Fibroblast of skin of left quadriceps (primary cell): ENCODE measurements at places on chromosomes 6 and 20.

DNA sequence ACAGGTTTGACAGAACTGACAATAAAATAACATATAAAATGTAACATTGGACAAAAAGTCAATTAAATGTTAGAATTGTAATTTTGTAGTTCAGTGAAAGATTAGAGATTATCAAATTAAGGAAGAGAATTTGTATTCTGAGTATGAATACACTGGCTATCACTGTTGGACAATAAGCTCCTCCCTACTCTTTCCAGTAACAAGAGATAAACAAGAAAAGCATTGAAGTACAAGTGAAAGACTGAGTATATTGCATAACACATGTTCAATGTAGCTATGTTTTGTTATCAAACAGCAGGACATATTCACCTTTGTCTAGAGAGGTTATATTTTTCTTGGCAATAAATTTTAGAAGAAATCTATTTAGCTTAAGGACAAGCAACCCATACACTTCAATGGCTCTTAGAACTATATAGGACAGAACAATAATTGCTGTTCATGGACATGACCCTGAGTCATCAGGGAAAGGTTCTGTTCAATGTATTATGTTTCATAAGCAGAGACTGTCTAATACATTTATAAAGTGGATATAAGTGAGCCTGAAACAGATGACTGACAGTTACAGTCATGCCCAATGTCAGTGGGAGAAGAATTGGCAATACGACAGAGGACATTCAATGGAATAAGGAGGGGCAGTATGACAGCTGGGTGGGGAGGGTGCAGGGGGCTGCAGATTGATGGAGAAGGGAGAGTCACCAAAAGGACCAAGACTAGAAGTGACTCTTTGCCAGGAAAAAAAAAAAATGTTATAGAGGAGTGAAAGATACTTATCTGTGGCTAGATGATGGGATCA, 520.4 kb downstream of the FRK start:
- DNase-seq: no peak

GRCh38 chr6:93894521-93894920, 475.2 kb upstream of the EPHA7 start:
- DNase-seq: no peak

DNA sequence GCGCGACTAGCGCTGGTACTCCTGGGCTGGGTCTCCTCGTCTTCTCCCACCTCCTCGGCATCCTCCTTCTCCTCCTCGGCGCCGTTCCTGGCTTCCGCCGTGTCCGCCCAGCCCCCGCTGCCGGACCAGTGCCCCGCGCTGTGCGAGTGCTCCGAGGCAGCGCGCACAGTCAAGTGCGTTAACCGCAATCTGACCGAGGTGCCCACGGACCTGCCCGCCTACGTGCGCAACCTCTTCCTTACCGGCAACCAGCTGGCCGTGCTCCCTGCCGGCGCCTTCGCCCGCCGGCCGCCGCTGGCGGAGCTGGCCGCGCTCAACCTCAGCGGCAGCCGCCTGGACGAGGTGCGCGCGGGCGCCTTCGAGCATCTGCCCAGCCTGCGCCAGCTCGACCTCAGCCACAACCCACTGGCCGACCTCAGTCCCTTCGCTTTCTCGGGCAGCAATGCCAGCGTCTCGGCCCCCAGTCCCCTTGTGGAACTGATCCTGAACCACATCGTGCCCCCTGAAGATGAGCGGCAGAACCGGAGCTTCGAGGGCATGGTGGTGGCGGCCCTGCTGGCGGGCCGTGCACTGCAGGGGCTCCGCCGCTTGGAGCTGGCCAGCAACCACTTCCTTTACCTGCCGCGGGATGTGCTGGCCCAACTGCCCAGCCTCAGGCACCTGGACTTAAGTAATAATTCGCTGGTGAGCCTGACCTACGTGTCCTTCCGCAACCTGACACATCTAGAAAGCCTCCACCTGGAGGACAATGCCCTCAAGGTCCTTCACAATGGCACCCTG, 1.6 kb downstream of the TPBG start:
- DNase-seq: no peak

DNA sequence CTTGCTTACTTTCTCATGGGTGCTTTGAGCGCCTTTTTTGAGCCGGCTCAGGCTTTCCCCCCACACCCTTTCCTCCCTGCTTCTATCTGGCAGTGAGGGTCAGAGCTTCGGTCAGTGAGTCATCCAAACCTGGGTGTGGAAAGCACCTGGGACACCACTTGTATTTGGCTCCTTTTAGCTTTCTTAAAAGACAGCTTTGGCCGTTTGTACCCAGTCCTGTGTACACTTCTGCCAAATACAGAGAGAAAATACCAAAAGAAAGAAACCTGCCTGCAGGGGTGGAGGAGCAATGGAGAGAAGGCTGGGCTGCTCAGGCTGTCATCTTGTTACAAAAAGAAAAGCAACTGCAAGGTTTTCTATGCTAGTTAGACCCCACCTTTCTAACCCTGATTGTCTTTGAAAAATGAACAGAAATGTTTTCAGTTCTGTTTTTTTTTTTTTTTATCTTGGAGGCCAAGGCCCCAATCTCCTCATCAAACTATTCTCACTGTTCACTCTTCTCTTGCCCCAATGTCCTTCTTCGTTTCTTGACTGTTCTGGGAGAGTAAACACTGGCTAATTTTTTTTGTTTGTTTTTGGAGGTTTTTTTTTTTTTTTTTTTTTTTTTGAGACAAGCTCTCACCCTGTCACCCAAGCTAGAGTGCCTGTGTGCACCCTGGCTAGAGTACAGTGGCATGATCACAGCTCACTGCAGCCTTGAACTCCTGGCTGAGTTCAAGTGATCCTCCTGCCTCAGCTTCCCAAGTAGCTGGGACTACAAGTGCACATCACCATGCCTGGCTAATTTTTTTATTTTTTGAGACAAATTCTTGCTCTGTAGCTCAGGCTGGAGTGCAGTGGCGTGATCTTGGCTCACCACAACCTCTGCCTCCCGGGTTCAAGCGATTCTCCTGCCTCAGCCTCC, 76.4 kb downstream of the SSR1 start:
- DNase-seq: no peak

- no peak for DNase-seq
These were observed 116.4 kb downstream of the KIF6 start for GRCh38 chr6:39608652-39609345.

DNA sequence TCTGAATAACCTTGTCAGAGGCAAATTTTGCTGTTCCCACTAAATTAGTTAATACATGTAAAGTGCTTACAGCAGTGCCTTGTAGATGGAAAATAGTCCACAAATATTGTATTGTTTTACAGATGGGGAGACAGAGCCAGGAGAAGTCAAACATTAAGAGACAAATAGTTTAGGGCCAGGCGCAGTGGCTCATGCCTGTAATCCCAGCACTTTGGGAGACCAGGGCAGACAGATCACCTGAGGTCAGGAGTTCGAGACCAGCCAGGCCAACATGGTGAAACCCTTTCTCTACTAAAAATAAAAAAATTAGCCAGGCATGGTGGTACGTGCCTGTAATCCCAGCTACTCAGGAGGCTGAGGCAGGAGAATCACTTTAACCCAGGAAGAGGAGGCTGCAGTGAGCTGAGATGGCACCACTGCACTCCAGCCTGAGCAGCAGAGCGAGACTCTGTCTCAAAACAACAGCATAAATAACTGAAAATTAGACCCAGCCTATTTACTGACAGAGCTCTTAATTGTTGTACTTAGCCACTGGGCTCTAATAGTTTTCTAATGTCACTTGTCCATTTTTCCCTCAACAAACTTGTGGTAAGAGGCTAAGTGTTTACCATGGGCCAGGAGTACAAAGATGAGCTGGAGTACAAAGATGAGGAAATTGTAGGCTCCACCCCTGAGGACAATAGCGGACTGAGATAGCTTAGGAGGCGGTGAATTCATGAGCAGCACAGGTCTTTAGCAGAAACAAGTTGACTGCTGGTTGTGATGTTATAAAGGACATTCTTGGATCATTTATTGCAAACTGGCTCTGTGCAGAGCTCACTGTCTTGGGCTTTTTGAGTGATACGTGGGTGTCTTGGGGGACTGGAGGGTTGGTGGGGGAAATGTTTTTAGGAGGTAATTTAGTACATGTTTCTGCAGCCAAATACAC, 6.4 kb downstream of the ZSWIM3 start:
- DNase-seq: no peak

- DNase-seq: no peak
These were observed 77.5 kb downstream of the GINS1 start for GRCh38 chr20:25484911-25485511.

DNA sequence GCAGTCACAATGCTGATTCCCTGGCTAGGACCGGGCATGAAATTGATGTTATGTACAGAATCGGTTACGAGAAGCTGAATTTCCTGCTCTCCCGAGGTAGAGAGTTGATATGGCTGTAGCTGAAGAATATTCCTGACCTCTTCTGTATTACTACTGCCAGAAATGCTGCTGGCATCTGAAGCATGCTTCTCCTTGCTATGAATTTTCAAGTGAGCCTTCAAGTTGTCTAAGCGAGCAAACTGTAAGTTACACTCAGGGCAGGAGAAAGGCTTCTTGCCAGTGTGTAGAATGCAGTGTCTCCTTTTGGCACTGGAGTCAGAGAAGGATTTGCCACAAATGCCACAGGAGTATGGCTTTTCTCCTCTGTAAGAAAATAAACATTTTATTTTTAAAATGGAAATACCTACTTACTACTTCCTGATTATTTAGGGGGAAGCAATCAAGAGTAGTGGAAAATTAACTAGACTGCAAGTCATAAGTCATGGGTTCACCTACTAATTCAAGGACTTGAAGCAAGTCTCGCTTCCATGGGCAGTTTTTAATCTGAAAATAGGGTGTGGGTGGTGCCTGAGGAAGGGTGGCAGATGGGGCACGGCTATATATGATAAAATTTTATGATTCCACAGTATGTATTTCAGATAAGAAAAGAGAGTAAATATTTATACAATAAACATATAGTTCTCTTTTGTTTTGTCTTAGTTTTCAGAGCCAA, 10.8 kb upstream of the MICAL1 start:
- DNase-seq: no peak

DNA sequence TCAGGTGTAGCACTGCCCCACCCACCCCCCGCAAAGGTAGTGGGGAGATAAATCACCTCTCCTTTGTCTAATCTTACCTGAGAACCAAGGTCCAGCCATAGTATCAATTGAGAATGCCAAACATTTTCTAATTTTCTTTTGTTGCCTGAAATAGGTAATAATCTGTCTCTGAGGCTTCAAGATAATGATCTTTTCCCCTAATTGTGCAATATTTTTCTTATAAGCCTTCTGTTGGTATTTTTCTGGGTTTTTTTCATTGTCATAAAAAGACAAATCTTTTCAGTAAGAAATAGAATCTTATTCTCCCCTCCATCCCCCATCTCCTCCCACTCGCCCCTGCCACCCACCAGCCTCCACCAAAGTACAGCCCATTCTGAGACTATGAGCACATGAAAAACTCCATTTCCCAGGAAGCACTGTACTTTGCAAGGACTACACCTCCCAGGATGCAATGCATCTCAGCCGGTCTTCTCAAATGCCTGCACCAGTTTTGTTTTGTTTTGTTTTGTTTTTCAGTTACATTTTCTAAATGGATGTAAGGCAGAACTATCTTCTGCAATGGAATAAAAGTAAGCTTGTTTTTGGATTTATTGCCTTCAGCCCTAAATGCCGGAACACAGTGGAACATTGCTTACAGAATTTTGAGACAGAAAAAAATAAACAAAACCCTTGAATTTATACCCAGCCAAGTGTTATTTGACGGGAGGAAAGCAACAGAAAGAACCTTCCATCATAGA, 268.0 kb downstream of the TFAP2A start:
- no peak for DNase-seq

- DNase-seq: no peak
These were observed 92.4 kb downstream of the NCR2 start for GRCh38 chr6:41427642-41428335.

GRCh38 chr6:14670806-14671205, 553.2 kb downstream of the CD83 start:
- DNase-seq: no peak

DNA sequence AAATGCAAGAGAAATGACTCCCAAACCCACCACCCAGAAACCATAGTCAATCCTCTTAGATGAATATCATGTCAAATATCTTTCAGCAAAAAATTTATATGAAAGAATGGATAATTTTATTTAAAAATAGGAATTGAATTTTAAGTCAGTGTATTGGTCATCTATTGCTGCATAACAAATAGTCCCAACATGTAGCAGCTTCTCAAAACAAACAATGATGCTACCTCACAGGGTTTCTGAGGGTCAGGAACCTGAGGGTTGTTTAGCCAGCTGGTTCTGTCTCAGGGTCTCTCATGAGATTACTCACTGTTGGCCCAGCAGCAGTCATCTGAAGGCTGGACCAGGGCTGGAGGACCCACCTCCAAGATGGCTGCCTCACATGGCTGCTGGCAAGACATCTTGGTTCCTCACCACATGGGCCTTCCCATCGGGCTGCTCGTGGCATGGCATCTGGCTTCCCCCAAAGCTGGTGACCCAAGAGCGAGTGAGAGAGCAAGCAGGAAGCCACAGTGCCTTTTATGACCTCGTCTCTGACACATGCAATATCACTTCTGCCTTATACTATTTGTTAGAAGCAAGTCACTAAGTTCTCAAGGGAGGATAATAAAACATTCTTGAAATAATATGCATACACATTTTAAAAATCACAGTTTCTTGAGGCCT, 36.3 kb downstream of the BANF2 start:
- DNase-seq: no peak

DNA sequence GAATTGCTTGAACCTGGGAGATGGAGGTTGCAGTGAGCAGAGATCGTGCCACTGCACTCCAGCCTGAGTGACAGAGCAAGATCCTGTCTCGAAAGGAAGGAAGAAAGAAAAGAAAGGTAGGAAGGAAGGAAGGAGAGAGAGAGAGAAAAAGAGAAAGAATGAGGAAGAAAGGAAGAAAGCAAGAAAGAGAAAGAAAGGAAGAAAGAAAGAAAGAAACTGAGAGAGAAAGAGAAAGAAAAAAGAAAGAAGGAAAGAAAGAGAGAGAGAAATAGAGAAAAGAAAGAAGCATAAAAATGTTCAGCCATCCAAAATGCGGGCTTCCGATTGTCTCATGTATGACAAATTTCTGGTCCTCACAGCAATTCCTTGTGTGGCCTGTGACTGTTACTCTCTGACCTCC, 22.8 kb downstream of the MUC22 start:
- no peak for DNase-seq

DNA sequence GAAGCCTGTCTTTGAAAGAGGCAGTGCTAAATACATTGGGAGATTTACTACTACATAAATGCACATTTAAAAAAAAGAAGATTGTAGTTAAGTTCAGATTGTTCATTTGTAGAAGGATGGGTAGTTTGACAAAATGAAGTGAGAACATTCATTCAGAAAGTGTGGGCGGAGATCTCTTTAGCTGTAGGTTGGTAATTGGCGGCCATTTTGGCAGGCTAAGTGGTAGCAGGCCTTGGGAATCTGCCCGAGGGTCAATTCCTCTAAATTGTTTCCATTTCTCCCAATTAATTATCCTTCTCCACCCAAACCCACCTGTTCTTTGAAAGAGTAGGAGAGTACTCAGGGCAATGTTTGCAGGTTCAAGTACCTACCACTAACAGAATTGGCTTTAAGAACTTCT, 17.9 kb downstream of the SOX4 start:
- no peak for DNase-seq

- no peak for DNase-seq
These were observed 18.9 kb upstream of the NXT1 start for GRCh38 chr20:23331450-23332350.
